ENCODE measurements at places on chromosomes 13 and 19. TPM values are rescaled to one million over a fixed set of nuclear protein-coding genes. Genes with fewer than 3 reads are reported as not detected.
A peak's percentile ranks its signal among the peaks of the same experiment; 100 is the strongest.

Gene ENOX1
- not detected for total RNA-seq

Gene ZNF723
- not detected for total RNA-seq

Gene DACH1
- total RNA-seq, result not detected

Gene CGB7
- not detected for total RNA-seq

Gene PLK5
- not detected for total RNA-seq

Gene FPR1
- 9.4 TPM for total RNA-seq

Gene CLEC17A
- total RNA-seq, result not detected

Gene NDUFA11
- total RNA-seq, result 106 TPM

Gene ZNF726
- 3.5 TPM for total RNA-seq

Gene SYCN
- not detected for total RNA-seq

Gene PSG6
- total RNA-seq, result not detected

GRCh38 chr19:796692-797527 lies at the start of gene PTBP1:
TSS of gene PTBP1 (plus strand) at chr19:797452. CDS start at chr19:797498, 46 bp downstream.
- peaks cover 26% of the 10 kb centered on the region for H3K36me3 ChIP-seq
- H3K27me3 ChIP-seq, result no peaks in the 10 kb centered on the region
- H3K27ac ChIP-seq, result peak within 1 kb of the TSS; percentile 94
- peak; percentile 100 for DNase-seq
- peaks cover 52% of the 10 kb centered on the region for H3K4me1 ChIP-seq

- no peak for DNase-seq
- no peaks in the 10 kb centered on the region for H3K27me3 ChIP-seq
- H3K36me3 ChIP-seq, result no peaks in the 10 kb centered on the region
- no peaks in the 10 kb centered on the region for H3K4me1 ChIP-seq
- H3K27ac ChIP-seq, result no peak overlapping the region
These were observed 39.5 kb downstream of the RASL11A start for GRCh38 chr13:27309967-27310598.

DNA sequence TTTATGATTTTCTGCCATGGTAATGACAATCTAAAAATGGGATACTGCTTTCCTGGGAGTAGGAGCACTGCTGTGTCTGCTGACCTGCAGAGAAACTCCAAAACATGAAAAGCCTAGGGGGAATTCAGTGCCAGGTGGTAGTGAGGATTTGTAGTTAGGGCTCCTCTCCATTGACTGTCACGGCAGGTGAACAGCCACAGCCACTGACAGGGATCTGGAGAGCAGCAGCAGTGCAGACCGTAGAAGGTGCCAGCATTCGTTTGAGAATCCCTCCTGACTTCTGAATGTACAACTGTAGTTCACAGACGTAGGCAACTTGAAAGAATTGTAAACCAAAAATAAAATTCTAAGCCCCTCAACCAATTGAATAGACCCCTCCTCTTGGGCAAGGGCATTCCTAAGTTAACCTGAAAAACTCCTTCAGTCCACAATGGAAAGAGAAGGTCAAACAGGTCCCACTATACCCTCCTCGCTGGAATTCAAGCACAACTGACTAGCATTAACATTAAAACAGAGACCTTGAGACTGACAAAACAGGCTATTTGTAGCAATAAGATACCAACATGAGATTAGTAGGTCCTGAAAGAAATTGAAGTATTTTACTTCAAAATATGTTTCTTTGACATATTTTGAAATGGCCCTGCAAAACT lies 1328.8 kb downstream of the OLFM4 start:
- H3K27ac ChIP-seq, result no peak overlapping the region
- H3K27me3 ChIP-seq, result no peaks in the 10 kb centered on the region
- H3K4me3 ChIP-seq, result no peak overlapping the region
- H3K36me3 ChIP-seq, result no peaks in the 10 kb centered on the region
- no peak for DNase-seq

DNA sequence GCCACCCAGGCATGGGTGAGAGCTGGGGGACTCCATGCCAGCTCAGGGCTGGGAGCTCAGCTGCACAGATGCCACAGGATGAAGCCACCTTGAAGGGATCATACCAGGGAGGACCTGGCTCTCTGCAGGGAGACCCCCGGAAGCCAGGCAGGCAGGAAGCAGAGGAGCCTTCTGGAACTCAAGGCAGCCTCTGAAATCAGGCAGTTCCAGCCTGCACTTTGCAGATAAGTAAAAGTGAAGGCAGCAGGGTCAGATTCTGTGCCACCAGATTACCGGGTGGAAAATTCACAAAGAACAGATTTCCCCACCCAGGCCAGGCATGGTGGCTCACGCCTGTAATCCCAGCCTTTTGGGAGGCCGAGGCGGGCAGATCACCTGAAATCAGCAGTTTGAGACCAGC lies 2.5 kb downstream of the TMEM259 start:
- H3K4me1 ChIP-seq, result peaks cover 59% of the 10 kb centered on the region
- H3K27ac ChIP-seq, result no peak overlapping the region
- H3K4me3 ChIP-seq, result no peak overlapping the region
- DNase-seq, result no peak
- no peaks in the 10 kb centered on the region for H3K27me3 ChIP-seq

DNA sequence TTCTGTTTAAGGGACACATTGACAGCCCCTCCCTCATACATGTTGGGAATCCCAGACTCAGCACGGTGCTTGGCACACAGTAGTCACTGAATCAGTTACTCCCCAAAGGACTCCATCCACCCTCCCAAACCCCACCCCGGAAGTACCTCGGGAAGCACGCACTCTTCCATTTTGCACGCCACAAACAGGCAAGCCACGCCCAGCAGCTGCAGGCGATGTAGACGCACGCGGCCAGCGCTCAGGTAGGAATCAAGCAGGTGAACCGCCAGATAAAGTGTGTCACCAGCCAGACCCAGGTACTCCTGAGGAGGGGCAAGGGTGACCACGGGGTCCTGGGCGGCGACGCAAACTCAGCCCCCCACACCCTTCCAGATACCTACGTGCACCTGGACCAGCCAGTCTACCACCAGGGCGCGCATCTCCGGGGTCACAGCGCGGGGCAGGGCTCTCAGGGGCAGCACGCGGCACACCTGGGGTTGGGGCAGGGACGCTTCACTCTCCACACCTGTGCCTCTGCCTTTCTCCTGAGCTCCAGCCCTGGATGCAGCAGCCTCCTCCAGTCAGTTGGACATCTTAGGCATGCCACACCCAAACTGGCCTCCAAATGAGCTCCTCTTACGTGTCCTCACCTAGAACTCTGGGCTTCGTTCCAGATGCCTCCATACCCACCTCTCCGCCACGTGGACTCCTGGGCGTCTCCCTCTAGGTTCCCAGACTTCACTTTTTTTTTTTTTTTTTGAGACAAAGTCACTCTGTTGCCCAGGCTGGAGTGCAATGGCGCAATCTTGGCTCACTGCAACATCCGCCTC lies 1.9 kb downstream of the CCNP start:
- no peak for DNase-seq
- no peaks in the 10 kb centered on the region for H3K36me3 ChIP-seq
- peaks cover 43% of the 10 kb centered on the region for H3K27me3 ChIP-seq
- H3K27ac ChIP-seq, result no peak overlapping the region

- H3K27ac ChIP-seq, result peak overlapping the region; percentile 99
- peaks cover 68% of the 10 kb centered on the region for H3K4me1 ChIP-seq
- no peaks in the 10 kb centered on the region for H3K27me3 ChIP-seq
- no peaks in the 10 kb centered on the region for H3K36me3 ChIP-seq
These were observed 3.6 kb downstream of the CDC42EP5 start for GRCh38 chr19:54469496-54469934.

- no peak overlapping the region for H3K27ac ChIP-seq
- no peak overlapping the region for H3K4me3 ChIP-seq
- H3K36me3 ChIP-seq, result no peaks in the 10 kb centered on the region
- no peaks in the 10 kb centered on the region for H3K27me3 ChIP-seq
These were observed 318.9 kb upstream of the HTR2A start for GRCh38 chr13:47215736-47216135.

DNA sequence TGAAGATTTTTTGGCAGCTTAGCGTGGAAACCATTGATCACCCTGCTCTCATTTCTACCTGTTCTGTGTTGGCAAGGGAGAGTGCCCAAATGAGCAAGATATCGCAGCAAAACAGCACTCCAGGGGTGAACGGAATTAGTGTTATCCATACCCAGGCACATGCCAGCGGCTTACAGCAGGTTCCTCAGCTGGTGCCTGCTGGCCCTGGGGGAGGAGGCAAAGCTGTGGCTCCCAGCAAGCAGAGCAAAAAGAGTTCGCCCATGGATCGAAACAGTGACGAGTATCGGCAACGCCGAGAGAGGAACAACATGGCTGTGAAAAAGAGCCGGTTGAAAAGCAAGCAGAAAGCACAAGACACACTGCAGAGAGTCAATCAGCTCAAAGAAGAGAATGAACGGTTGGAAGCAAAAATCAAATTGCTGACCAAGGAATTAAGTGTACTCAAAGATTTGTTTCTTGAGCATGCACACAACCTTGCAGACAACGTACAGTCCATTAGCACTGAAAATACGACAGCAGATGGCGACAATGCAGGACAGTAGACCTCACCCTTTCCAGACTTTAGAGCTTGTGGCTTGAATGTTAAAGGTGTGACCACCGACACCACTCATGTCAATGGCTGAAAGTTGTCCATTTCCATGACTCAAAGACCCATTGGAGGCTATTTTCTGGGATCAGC lies 5.8 kb downstream of the CEBPG start:
- H3K4me1 ChIP-seq, result peaks cover 20% of the 10 kb centered on the region
- no peak overlapping the region for H3K27ac ChIP-seq
- no peaks in the 10 kb centered on the region for H3K27me3 ChIP-seq
- H3K4me3 ChIP-seq, result no peak overlapping the region
- DNase-seq, result no peak
- H3K36me3 ChIP-seq, result peaks cover 20% of the 10 kb centered on the region

DNA sequence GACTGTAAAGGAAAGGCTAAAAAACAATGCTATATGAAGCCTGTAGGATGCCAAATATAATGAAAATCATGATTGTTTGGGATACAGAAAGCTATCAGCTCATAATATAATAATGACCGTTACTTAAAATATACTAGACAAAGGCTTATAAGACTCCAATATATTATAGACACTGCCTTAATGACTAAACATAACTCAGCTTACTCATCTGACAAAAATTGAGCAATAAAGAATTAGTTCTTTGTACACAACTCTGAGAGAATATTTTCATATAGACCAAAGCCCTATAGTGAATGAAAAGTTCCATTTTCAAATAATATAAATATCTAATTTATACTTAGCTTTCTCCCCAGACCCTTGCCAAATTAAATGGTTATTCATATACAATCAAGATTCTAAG lies 283.3 kb downstream of the DIAPH3 start:
- no peaks in the 10 kb centered on the region for H3K36me3 ChIP-seq
- H3K4me1 ChIP-seq, result no peaks in the 10 kb centered on the region
- H3K4me3 ChIP-seq, result no peak overlapping the region
- DNase-seq, result no peak
- H3K27ac ChIP-seq, result no peak overlapping the region

GRCh38 chr19:6457958-6458694 lies 1.5 kb downstream of the SLC25A23 start:
- peak overlapping the region; percentile 91 for H3K27ac ChIP-seq
- peaks cover 36% of the 10 kb centered on the region for H3K36me3 ChIP-seq
- no peak for DNase-seq
- peak overlapping the region; percentile 97 for H3K4me3 ChIP-seq
- H3K4me1 ChIP-seq, result peaks cover 8% of the 10 kb centered on the region
- H3K27me3 ChIP-seq, result no peaks in the 10 kb centered on the region

GRCh38 chr13:76406243-76406642 lies 480.0 kb downstream of the KCTD12 start:
- H3K4me3 ChIP-seq, result no peak overlapping the region
- H3K27me3 ChIP-seq, result no peaks in the 10 kb centered on the region
- H3K4me1 ChIP-seq, result no peaks in the 10 kb centered on the region
- no peaks in the 10 kb centered on the region for H3K36me3 ChIP-seq

GRCh38 chr13:19862481-19863313 lies 752 bp downstream of the ZMYM5 start:
- DNase-seq, result peak; percentile 29
- H3K4me3 ChIP-seq, result peak overlapping the region; percentile 85
- peak overlapping the region; percentile 97 for H3K27ac ChIP-seq
- H3K36me3 ChIP-seq, result no peaks in the 10 kb centered on the region
- H3K27me3 ChIP-seq, result no peaks in the 10 kb centered on the region

DNA sequence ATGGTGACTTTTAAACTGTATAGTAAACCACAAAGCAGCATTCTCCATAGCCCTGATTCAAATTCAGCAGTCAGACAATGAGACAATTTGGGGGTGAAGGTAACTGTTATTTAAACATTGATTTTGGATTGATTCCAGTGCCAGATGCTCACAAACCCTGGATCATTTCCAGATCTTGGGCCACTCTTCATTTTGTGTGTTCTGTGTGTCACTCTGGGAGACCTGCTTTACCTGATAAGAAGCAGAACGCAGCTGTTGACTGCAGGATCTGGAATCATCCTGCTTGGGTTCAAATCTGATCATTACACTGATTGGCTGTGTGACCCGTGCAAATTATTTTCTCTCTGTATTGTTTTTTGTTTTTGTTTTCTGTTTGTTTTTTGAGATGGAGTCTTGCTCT lies 4.0 kb upstream of the PCDH8 start:
- DNase-seq, result no peak
- H3K27ac ChIP-seq, result no peak overlapping the region
- H3K36me3 ChIP-seq, result no peaks in the 10 kb centered on the region

- DNase-seq, result no peak
- no peak overlapping the region for H3K27ac ChIP-seq
- no peaks in the 10 kb centered on the region for H3K27me3 ChIP-seq
- H3K4me1 ChIP-seq, result no peaks in the 10 kb centered on the region
- no peak overlapping the region for H3K4me3 ChIP-seq
- no peaks in the 10 kb centered on the region for H3K36me3 ChIP-seq
These were observed 53.1 kb downstream of the KL start for GRCh38 chr13:33069365-33069764.

- peak overlapping the region; percentile 86 for H3K27ac ChIP-seq
- peak overlapping the region; percentile 98 for H3K4me3 ChIP-seq
- DNase-seq, result no peak
- H3K27me3 ChIP-seq, result no peaks in the 10 kb centered on the region
- no peaks in the 10 kb centered on the region for H3K36me3 ChIP-seq
These were observed 592 bp downstream of the CLPTM1 start for GRCh38 chr19:44955505-44956439.

DNA sequence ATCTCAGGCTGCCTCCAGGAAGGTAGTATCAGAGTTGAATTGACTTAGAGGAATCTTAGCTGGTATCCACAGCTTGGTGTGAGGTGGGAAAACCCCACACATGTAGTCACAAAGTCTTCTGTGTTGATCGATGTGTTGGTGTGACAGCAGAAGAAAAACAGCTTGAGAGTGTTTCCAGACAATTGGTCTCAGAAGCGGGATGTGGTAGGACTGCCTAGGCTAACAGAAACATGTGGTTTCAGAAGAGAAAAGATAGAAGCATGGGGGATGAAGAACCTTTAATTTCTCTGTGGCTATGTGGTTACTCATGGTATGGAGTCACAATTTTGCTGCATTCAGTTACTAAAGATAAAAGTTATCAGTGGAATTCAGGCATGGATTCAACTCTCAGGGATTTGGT lies 134.7 kb upstream of the SLITRK5 start:
- DNase-seq, result no peak
- no peak overlapping the region for H3K27ac ChIP-seq
- no peaks in the 10 kb centered on the region for H3K27me3 ChIP-seq
- no peaks in the 10 kb centered on the region for H3K36me3 ChIP-seq
- H3K4me1 ChIP-seq, result no peaks in the 10 kb centered on the region

Measured in stomach (tissue), 19 donors.